Fibroblast of skin of back (primary cell): ENCODE measurements at places on chromosomes 5 and 9.

DNA sequence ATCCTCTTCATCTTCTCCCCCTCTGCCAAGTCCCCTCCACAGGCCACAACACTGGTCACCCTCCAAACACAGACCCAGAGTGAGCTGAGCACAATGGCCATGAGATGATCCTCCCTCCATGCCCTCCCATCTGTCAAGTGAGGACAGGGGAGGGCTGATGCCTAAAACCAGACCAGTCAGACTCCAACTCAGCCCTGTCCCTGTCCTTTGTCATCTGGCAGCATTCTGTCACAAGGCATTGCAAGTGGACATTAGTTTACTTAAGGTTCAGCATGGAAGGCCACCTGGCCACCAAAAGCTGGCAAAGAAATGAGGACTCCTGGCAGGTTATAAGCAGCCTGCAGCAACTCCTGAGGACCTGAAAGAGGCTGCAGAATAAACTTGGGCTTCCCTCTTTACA, 136.2 kb upstream of the SLC30A5 start:
- DNase-seq, result no peak

DNA sequence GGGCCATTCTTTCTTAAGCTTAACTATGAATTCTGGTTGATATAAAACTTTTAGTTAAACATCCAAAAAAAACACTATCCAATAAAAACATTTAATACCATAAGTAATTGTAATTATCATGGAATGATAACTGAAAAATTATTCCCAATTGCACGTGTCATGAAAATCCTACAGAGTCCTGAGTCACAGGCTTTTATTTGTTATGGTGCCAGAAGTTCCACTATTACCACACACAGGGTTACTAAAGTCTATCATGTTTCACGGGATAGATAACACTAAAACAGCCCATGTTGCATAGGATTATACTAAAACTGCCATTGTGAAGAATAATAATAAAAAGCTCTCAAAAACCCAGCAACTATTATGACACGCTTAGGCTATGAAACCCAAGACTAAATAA, 1381.8 kb downstream of the EFNA5 start:
- DNase-seq, result peak; percentile 32

- peak; percentile 22 for DNase-seq
These were observed 117.7 kb downstream of the HOMER1 start for GRCh38 chr5:79396265-79396664.

GRCh38 chr9:32723789-32724325, 59.5 kb upstream of the TMEM215 start:
- peak; percentile 30 for DNase-seq

GRCh38 chr9:98859941-98860340, 52.5 kb downstream of the GALNT12 start:
- no peak for DNase-seq

DNA sequence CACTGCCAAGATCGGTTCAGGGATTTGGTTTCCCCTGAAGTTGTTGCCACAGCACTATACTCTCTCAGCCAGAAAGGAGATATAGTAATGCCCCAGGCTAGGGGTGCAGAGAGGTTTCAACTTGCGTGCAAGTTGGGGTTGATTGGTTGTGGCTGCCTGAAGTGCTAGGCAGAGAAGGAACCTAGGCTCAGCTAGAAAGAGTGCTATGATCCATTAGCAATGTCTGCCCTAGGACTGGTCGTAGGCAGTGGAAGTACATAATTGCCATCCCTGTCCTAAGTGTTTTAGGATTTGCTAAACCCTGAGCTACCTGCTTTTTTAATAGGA, 136.6 kb upstream of the SMIM23 start:
- DNase-seq, result no peak

DNA sequence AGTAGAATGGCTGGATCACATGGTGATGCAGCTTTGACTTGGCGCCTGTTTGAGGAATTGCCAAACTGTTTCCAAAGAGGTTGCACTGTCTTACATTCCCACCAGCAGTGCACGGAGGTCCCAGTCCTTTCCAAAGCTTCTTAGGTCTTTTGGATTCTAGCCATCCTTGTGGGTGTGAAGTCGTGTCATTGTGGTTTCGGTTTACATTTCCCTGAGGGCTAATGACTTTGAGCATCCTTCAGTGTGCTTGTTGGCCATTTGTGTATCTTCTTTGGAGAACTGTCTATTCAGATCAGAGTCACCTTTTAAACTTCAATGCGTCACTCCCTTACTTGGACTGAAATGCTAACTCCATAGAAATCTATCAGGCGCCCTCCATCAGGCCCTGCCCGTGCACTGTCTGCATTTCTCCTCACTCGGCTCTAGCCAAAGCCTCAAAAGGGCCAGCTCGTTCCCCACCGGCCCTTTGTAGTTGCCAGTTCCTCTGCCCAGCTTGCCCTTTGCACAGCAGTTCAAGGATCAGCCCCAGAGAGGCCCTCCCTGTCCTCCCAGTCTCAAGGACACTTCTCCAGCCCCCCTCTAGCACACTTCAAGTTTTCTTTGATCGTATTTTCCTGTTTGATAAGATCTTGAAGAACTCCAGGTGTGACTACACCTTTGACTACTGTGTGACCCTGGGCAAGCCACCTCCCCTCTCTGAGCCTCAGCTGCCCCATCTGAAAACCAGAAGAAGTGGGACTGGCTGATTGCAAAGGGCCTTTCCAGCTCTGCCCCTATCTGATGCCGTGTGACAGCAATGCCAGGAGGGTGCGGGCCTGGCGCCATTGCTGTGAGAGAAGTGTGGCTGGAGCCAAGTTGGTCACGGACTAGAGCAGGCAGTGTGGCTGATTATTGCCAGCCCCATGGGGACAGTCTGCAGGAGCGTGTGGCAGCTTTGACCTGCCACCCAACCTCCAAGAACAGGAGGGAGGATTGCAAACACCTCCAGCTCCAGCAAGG, 5.6 kb downstream of the HRH2 start:
- no peak for DNase-seq

DNA sequence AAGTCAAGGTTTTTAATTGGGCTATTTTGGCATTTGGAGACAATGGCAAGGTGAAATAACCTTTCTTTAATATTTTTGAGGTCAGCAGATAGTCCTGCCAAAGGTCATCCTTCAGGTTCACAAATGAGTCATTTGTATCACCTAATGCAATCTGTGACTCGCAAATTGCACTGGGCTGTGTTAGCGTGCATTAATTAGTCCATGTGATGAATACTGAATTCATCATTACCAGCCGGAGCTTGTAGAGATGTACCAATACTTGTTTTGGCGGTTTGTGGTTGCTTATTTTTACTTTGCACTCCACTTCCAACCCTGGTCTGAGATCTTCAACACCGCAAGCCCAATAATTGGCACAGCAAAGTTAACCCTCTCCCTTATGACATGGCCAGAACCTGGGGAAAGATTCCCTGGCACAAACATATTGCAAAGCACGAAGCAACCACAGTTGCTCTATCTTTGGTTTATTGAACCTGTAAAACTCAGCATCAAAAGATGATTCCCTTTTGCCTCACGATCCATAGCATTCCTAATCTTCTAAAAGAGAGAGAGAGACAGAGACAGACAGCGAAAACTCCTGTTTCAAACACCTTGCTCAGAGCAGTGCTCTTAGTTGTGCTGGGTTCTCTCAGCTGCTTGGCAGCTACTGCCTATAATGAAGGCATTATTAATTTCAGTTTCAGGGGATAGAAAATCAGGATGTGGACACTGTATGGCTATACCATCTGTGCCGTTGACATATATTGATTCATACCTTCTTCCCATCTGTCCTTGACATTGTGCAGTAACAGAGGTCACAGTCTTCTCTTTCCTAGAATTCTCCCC, 178.1 kb downstream of the EBF1 start:
- no peak for DNase-seq

GRCh38 chr5:156824241-156824640, 25.9 kb upstream of the PPP1R2B start:
- no peak for DNase-seq

- DNase-seq, result peak; percentile 65
These were observed 214.8 kb downstream of the AOPEP start for GRCh38 chr9:94941211-94941875.

- peak; percentile 95 for DNase-seq
These were observed 7.7 kb upstream of the CFAP157 start for GRCh38 chr9:127698985-127699670.

DNA sequence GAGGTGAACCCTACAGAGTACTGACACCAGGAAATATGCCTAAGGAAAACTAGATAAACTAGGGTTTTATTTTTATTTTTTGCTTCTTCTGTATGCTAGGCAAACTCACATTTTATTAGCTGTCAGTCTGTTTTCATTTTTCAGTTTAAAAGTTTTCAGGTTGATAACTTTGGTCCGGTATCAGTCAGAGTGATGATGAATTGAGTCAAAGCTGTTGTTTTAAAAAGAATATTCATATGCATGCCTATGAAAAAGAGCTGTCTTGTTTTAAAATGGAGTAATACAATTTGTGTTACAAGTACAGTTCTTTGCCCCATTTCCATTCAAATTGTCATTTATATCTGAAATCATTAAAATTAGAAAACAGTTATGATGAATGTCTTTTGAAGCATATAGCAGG, 22.6 kb downstream of the MAP3K1 start:
- DNase-seq, result no peak

DNA sequence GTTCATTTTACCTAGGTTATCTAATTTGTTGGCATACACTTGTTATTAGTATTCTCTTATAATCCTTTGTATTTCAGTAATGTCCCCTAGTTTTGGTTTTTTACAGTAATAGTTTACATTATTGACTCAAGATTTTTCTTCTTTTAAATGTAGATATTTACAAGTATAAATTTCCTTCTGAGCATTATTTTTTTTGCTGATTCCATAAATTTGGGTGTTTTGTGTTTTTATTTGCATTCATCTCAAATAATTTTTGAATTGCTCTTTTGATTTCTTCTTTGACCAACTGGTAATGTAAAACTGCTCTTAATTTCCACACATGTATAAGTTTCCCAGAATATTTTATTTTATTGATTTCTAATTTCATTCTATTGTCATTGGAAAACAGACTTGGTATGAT, 68.1 kb downstream of the ESM1 start:
- DNase-seq, result no peak

- DNase-seq, result peak; percentile 50
These were observed 61.9 kb downstream of the EXOSC2 start for GRCh38 chr9:130755377-130756007.

GRCh38 chr5:135657536-135658305, 78.9 kb upstream of the CXCL14 start:
- no peak for DNase-seq

- DNase-seq, result peak; percentile 50
These were observed 14.4 kb upstream of the SCGB3A1 start for GRCh38 chr5:180605554-180606214.

DNA sequence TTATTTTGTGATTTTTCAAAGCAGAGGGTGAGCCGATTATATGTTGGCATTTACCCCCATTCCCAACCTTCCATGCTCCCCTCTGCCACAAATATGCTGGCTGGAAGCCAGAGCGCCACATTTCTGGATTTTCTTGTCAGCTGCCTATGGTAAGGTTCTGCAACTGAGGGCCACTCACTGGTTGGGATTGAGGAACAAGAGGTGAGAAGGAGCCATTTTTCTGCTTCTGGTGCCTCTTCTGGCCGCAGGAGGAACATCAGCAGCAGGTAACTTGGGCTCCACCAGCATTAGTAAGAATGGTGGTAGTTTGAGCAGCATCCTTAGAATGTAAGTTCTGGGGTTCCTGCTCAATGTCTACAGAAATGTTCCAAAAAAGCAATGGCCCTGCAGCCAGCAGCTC, 159.5 kb upstream of the MAST4 start:
- DNase-seq, result no peak
